OCI-M1 (cell line): ENCODE measurements at places on chromosomes 12 and 14.
A peak's percentile ranks its signal among the peaks of the same experiment; 100 is the strongest.

GRCh38 chr14:70032447-70032846, 153.2 kb downstream of the SMOC1 start:
- DNase-seq: no peak

DNA sequence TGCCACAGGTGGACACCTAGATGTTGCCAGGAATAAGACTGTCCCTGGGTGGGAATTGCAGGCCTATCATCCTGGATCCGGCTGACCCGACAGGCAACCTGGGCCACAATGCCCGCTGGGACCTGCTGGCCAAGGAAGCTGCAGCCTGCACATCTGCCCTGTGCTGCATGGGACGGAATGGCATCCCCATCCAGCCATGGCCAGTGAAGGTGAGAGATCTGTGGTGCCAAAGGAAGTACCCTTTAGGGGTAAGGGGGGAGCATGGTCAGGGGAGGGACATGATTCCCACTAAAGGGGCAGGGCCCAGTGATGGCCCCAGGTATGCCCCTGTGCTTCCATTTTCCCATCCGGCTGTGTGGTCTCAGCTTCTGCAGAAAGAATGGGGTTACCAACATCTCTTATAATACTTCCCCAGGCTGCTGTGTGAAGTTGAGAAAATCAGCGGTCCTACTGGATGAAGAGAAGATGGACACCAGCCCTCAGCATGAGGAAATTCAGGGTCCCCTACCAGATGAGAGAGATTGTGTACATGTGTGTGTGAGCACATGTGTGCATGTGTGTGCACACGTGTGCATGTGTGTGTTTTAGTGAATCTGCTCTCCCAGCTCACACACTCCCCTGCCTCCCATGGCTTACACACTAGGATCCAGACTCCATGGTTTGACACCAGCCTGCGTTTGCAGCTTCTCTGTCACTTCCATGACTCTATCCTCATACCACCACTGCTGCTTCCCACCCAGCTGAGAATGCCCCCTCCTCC, 8.6 kb upstream of the OAS2 start:
- no peak for DNase-seq

DNA sequence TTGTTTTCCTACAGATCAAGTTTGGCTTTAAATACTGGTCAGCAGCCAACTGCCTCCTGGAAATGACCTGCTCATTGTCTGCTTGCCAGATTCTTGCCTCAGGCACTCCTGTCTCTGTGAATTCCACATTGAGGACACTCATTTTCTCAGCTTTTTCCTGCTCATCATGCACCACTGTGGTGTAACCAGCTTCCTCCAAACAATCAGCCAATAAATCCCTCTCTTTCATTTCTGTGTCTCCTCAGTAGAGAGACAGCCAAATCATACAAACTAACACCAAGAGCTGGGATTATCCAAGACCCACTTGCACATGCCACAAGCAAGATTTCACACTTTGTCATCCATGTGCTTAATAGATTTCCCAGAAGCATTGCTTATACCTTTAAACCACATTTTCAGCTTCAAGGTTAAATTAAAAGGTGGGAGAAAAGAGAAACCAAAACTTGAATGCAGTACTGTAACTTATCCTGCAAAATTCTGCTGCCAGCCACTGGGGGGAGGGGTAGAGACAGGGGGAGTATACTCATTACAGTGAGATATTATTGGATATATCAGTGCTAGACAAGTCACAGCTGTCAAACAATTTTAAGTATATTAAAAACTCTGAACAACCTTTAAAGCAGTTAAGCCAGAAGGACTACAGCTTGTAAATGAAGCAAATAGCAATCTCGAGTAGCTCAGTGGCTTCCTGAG, 105.0 kb downstream of the PPP2R5E start:
- DNase-seq: peak; percentile 69

GRCh38 chr12:106416273-106416672, 58.7 kb downstream of the POLR3B start:
- DNase-seq: no peak

GRCh38 chr12:11855983-11856374, 206.5 kb downstream of the ETV6 start:
- DNase-seq: no peak

DNA sequence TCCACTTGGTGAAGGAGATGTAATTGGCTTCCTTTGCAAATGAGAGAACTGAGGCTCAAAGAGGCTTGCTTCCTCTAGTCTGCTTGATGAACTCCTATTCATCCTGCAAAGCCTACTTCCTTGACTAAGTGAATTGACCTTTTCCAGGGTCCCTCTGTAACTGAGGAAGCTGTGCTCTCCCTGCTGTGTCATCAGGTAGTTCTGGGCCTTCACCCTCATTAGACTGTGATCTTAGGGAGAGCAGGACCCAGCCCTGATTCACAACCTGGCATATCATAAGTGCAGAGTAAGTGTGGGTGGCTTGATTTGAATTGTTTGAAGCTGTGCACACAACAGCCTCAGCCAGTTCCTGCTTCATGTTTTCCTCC, 16.3 kb downstream of the ASB2 start:
- DNase-seq: no peak

DNA sequence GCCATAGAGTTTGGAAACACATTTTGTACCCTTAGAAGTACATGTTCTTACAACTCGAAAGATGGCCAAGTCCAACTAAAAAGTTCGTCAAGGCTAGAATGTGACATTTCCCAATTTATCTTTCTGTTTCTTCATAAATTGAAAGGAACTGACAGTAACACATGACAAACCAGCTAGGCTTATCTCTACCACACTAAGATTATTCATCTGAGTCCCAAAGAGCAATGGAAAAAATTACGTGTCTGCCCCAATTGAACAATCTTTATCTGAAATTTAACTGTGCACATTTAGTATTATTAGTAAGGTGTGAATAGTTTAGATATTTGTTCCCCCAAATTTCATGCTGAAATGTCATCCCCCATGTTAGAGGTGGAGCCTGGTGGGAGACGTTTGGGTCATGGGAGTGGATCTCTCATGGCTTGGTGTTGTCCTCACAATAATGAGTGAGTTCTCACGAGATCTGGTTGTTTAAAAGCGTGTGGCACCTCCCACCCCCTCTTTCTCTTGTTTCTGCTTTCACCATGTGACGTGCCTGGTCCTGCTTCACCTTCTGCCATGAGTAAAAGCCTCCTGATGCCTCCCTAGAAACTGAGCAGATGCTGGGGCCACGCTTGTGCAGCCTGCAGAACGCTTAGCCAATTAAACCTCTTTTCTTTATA, 13.3 kb downstream of the CPM start:
- DNase-seq: peak; percentile 38

DNA sequence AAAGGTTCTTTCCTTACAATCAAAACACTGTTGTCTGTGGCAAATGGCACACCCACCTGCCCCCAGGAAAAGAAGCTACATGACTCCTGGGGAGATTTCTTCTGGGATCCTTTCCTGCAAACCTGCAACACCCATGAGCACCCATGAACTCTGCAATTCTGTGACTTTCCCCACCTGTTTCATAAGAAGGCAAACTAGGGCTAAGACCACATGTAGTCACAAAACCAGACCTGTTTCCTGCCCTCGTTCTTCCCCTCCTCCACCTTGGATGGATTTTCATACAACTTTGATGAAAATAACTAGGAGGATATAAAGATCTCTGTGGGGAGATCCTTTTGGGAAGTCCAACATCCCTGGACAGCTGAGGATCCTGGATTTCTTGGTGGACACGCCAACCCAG, 1084.7 kb downstream of the BCL11B start:
- DNase-seq: no peak
